ENCODE measurements at places on chromosomes 5 and 9. TPM values are rescaled to one million over a fixed set of nuclear protein-coding genes. Genes with fewer than 3 reads are reported as not detected.

GMCL2 gene
- not detected for total RNA-seq

IFNA21 gene
- total RNA-seq = not detected

TMEM215 gene
- total RNA-seq = not detected

MSX2 gene
- 8.5 TPM for total RNA-seq

PCDHB10 gene
- 0.72 TPM for total RNA-seq
